Peyer's patch (tissue), 4 donors: ENCODE measurements at places on chromosomes 6 and 20. TPM values are rescaled to one million over a fixed set of nuclear protein-coding genes. Genes with fewer than 3 reads are reported as not detected.

ZNF165 gene
- total RNA-seq: 4.5 TPM

RPS6KA2 gene
- 23.8 TPM for total RNA-seq

MARCKS gene
- total RNA-seq: 42.9 TPM

- no peak for DNase-seq
- H3K4me3 ChIP-seq: no peak overlapping the region
- H3K27me3 ChIP-seq: no peaks in the 10 kb centered on the region
- no peaks in the 10 kb centered on the region for H3K36me3 ChIP-seq
Measured at GRCh38 chr6:12148841-12149240, 136.7 kb downstream of the HIVEP1 start.

DNA sequence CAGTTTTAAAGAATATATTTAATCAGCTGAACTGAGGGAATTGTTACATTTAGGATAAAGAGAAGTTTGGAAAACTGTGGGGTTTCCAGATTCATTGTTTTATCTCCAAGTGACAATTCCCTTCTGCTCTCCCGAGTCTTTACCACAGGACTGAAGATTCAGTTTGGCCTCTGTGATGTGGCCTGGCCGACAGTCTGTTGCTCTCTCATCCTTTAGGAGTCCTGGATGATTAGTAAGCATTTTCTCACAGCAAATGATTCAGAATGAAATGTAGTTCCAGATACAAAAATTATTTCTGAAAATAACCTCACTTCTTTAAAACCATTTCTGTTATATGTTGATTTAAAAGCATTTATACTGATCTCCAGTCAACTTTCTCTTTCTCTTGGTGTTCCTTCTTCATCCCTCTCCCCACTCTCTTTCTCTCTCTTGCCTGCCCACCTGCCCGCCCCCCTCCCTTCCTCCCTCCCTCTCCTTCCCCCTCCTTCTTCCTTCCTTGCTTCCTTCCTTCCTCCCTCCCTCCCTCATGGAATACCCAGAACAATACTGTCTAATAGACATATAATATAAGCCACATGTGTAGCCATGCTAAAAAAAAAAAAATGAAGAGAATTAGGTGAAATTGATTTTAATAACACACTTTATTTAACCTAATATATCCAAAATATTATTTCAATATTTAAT, 254.9 kb downstream of the PRL start:
- no peak for DNase-seq
- no peak overlapping the region for H3K27ac ChIP-seq
- no peaks in the 10 kb centered on the region for H3K27me3 ChIP-seq
- no peaks in the 10 kb centered on the region for H3K4me1 ChIP-seq
- H3K4me3 ChIP-seq: no peak overlapping the region

- H3K4me1 ChIP-seq: no peaks in the 10 kb centered on the region
- H3K4me3 ChIP-seq: no peak overlapping the region
- H3K27ac ChIP-seq: peak overlapping the region; percentile 46
- DNase-seq: no peak
- H3K36me3 ChIP-seq: no peaks in the 10 kb centered on the region
- no peaks in the 10 kb centered on the region for H3K27me3 ChIP-seq
Measured at GRCh38 chr6:18053555-18054445, 66.4 kb upstream of the KIF13A start.

DNA sequence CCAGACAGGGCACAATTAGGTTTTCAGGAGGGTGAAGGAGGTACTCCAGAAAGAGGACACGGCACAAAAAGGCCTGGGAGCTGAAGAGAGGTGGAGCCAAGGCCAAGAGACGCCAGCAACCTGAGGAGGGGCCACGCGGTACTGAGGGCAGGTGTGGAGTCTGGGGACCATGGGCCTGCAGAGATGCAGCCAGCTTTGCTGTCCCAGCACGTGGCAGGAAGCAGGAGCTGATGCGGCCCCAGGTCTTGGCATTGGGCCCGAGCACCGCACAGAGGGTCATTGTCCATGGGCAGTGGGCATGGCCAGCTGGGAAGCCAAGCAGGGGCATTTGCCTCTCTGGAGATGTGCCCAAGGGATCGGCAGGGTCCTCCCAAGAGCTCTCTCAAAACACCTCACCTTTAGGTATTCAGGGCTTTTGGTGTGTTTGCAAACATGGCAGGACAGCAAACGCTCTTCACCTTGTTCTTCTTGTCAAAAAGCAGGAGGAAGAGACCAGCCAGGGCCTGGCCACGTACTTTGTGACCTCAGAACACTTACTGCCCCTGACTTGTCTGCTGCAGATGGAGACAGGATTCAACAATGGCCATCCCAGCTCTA, 1.4 kb upstream of the BPIFB1 start:
- H3K27ac ChIP-seq: no peak overlapping the region
- H3K36me3 ChIP-seq: no peaks in the 10 kb centered on the region
- no peaks in the 10 kb centered on the region for H3K4me1 ChIP-seq
- no peak for DNase-seq

DNA sequence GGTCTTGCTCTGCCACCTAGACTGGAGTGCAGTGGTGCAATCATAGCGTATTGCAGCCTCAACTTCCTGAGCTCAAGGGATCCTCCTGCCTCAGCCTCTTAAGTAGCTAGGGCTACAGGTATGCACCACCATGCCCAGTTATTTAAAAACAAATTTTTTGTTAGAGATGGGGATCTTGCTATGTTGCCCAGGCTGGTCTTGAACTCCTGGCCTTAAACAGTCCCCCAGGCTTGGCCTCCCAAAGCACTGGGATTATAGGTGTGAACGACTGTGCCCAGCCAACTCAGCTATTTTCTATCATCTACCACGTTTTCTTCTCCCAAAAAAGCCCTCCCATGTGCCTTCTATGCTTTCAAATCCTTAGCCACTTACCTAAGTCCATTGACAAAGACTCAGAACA, 243.7 kb upstream of the SOX4 start:
- no peaks in the 10 kb centered on the region for H3K4me1 ChIP-seq
- no peak overlapping the region for H3K4me3 ChIP-seq
- no peaks in the 10 kb centered on the region for H3K36me3 ChIP-seq
- no peak for DNase-seq
- H3K27me3 ChIP-seq: no peaks in the 10 kb centered on the region

DNA sequence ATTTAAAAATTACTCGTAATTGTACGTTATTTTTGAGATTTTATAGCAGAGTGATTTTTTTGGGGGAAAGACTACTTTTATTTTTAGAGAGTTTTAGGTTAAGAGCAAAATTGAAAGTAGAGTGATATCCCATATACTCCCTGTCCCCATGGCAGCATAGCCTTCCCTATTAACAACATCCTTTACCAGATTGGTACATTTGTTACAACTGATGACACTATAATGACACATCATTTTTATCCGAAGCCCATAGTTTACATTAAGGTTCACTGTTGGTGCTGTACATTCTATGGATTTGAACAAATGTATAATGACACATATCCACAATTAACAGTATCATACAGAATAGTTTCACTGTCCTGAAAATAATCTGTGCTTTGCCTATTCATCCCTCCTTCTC, 1126.4 kb upstream of the CITED2 start:
- H3K4me1 ChIP-seq: no peaks in the 10 kb centered on the region
- no peak for DNase-seq
- no peaks in the 10 kb centered on the region for H3K36me3 ChIP-seq
- no peaks in the 10 kb centered on the region for H3K27me3 ChIP-seq

- H3K27me3 ChIP-seq: no peaks in the 10 kb centered on the region
- no peak overlapping the region for H3K4me3 ChIP-seq
- peaks cover 15% of the 10 kb centered on the region for H3K4me1 ChIP-seq
- H3K27ac ChIP-seq: no peak overlapping the region
- no peak for DNase-seq
Measured at GRCh38 chr6:90536520-90536919, 50.4 kb downstream of the MAP3K7 start.

- H3K4me3 ChIP-seq: no peak overlapping the region
- H3K36me3 ChIP-seq: no peaks in the 10 kb centered on the region
- H3K27ac ChIP-seq: no peak overlapping the region
- H3K27me3 ChIP-seq: no peaks in the 10 kb centered on the region
- DNase-seq: no peak
Measured at GRCh38 chr6:75568965-75569364, 32.7 kb upstream of the SENP6 start.

GRCh38 chr6:16200321-16200883, 38.0 kb upstream of the GMPR start:
- H3K27me3 ChIP-seq: no peaks in the 10 kb centered on the region
- no peaks in the 10 kb centered on the region for H3K36me3 ChIP-seq
- H3K4me1 ChIP-seq: peaks cover 18% of the 10 kb centered on the region
- no peak overlapping the region for H3K4me3 ChIP-seq
- DNase-seq: no peak
- H3K27ac ChIP-seq: no peak overlapping the region

- peak; percentile 65 for DNase-seq
- peaks cover 2% of the 10 kb centered on the region for H3K4me1 ChIP-seq
- no peaks in the 10 kb centered on the region for H3K27me3 ChIP-seq
- H3K4me3 ChIP-seq: peak overlapping the region; percentile 90
- no peaks in the 10 kb centered on the region for H3K36me3 ChIP-seq
Measured at GRCh38 chr6:37819802-37820717, 533 bp downstream of the ZFAND3 start.

DNA sequence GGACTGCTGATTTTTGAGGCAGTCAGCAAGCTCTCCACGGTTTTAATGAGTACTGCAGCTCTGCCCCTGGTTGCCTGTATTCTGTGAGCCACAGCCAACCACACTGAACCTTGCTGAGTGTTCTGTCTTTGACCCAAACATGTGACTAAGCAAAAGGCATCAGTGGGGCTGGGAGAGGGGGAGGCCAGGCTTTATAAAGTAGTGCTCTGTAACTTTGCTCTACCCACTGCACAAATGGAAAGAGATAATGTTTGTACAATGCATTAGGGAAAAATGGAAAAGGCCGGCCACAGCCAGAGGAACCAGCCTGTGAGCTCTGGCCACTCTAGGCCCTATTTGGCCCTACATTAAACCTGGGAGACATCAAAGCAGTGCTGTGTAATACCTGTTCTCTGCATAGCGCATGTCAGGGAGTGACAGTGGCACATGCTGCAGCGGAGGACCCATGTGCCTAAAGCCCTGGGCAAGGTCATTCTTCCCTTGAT, 22.0 kb downstream of the KLHL31 start:
- DNase-seq: no peak
- no peak overlapping the region for H3K27ac ChIP-seq
- H3K4me1 ChIP-seq: no peaks in the 10 kb centered on the region
- H3K4me3 ChIP-seq: no peak overlapping the region

- H3K4me1 ChIP-seq: no peaks in the 10 kb centered on the region
- H3K36me3 ChIP-seq: no peaks in the 10 kb centered on the region
- H3K27ac ChIP-seq: no peak overlapping the region
- no peak overlapping the region for H3K4me3 ChIP-seq
Measured at GRCh38 chr6:43911354-43912115, 141.5 kb downstream of the VEGFA start.

GRCh38 chr20:54108326-54108642, 37.9 kb upstream of the BCAS1 start:
- no peaks in the 10 kb centered on the region for H3K27me3 ChIP-seq
- peak overlapping the region; percentile 28 for H3K27ac ChIP-seq
- no peak overlapping the region for H3K4me3 ChIP-seq
